AG10803 (cell line): ENCODE measurements at places on chromosomes 2 and 18.
A peak's percentile ranks its signal among the peaks of the same experiment; 100 is the strongest.

GRCh38 chr2:30985493-30986230, 152.6 kb downstream of the GALNT14 start:
- DNase-seq, result no peak

GRCh38 chr2:216694826-216695217, 527 bp downstream of the IGFBP5 start:
- no peak for DNase-seq

DNA sequence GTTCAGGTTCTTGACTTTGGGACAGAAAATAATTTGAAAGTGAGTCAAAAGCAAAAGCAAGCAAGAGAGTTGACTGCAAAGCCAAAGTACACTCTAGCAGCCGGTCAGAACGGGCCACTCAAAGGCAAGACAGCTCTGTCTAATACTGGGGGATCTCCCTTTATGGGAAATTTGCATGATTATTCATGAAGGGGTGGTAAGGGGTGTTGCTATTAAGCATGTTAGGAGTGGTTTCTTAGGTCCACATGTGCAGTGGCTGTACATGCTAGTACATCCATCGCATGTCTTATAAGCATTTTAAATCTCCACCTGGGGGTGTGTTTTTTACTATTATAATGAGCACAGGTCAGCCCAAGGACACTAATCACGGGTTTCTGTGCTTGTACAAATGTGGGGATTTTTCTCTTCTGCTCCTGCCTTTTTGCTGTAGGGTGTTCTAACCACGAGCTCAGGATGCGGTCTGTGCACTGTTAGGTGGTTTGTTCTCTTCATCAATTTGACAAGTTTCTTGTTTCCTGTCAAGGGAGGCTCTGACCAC, 60.2 kb upstream of the SPP2 start:
- DNase-seq, result no peak

GRCh38 chr2:32838949-32839348, 107.8 kb upstream of the LTBP1 start:
- no peak for DNase-seq

DNA sequence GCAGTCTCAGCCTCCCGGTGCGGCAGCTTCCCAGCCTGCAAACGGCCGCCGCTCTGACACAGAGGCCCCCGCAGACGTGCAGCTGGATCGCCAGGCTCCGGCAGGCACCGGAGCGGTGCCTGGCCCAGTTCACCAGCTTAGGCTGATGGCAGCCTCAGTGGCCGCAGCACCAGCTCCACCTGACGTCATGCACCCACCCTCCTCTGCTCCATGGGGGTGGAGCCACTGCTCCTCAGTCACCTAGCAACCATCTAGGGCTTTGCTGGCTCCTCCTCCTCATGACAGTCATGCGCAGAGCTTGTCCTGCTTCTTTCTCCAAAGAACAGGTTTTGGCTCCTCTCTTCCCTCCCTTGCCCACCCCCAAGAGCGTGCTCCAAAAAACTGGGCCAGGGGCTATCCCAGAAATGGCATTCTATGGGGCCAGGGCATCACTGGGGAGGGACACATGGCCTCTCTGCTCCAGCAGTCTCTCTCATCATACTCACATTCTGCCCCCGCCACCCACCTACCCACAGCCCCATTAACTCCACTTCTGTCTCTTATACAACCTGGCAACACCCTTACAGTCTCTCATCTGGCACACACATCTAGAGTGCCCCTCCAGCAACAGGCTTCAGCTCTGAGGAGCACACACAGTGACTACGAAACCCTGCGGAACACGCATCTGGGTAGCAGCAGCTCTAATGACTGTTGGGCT, 5.5 kb downstream of the DCTN1 start:
- peak; percentile 44 for DNase-seq

DNA sequence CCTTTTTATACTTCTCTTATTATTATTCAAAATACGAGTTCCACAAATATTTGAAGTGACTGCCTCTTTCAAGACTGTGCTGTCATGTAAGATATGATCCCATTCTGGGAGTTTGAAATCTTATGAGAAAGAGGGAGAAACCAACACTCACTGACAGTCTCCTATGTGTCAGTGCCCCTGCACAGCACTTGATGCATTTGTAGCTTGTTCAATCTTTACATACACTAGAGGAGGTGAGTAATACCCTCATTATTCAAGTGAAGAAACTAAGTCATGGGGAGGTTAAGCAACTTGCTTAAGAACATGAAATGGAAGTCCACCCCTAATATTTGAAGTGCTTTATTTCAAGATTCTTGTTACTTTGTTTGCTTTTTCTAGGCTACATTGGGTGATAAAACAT, 459.5 kb upstream of the FANCL start:
- no peak for DNase-seq

DNA sequence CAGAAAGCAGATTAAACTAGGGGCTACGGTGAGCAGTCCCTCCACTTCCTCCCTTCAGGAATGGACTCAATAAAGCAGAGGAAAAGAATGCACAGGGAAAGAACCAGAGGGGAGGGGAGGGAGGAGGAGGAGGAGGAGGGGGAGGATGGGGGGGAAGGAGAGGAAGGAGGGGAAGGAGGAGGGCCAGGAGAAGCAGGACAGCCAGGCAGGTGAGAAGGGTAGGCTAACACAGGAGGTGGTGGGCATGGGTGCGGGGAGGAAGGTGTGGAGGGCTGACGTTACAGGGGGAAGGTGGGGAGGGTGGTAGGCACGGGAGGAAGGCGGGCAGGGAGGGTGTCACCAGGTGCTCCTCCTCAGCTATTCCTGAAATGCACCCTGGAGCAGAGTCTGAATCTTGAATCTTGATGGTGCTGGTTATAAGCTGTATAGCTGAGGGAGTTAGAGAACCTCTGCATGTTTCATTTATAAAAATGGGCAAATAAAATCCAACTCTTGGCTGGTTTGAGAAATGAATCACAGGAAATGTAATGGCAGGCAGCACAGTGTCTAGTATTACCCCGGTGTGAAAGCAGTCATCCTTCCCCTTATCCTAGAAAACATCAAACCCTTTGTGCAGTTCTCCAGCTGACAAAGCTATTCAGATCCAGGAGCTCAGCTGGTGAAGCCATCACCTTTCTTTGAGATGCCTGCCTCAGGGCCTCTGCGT, 3.4 kb downstream of the TMEM18 start:
- DNase-seq, result peak; percentile 45

DNA sequence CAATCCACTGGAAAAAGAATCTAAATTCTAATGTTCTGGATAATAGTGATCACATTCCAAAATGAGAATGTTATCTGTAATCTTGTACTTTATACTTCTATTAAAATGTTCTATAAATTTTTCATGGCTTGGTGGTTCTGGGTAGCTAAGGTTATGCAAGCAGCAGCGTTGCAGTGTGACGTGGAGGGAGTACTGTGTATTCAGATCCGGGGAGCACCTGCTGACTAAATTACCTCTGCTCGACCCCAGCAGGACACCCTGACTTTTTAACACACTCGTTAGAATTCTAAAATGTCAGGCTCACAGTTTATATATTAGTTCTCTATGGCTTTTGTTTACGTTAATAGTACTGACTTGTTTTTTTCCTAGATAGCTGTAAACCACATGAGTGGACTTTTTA, 13.0 kb downstream of the ATIC start:
- no peak for DNase-seq

GRCh38 chr18:63306249-63306648, 13.3 kb downstream of the BCL2 start:
- DNase-seq, result no peak

- DNase-seq, result no peak
Measured at GRCh38 chr2:20216130-20217025, 8.6 kb downstream of the SDC1 start.

- no peak for DNase-seq
Measured at GRCh38 chr2:217301142-217301925, 441.5 kb upstream of the TNP1 start.

DNA sequence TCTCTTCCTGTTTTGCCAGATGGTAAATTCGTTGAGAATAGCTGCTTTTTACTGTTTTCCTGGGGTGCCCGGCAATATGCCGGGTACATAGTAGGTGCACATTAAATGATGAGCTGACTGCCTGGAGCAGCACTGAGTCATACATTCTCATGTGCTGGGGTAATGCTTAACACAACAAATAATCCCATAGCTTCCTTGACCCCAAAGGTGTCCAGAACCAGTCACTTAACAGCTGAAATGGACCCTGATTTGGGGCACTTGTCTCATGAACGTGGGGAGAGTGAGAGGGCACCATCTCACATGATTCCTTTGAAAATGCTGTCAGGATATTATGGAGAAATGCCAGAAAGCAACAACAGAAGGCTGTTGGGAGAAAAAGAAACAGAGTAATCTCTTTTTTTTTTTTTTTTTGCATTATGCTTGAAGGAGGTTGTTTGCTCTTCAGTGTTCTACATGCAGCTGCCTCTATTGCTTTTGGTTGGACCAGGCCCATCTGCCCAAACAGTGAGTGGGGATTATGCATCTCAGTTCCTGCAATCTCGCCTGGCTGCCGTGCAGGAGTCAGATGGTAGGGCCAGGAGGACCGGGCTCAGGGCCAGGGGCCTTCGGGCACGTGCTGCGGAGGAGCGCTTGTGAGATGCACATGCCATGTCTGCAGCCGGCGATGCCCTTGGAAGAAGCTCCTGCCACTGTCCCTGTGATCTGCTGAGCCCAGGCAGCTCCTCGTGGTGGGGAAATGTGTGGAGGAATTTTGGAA, 162.1 kb downstream of the SH3RF3 start:
- DNase-seq, result no peak

GRCh38 chr2:78023356-78023755, 501.2 kb upstream of the LRRTM4 start:
- DNase-seq, result no peak

- peak; percentile 99 for DNase-seq
Measured at GRCh38 chr18:51197661-51198424, at the start of gene MEX3C. Gene MEX3C (minus strand): TSS chr18:51197681. CDS start chr18:51197320, 361 bp downstream.

- DNase-seq, result peak; percentile 39
Measured at GRCh38 chr2:176156807-176157498, at the start of gene HOXD3. Gene HOXD3 (plus strand): TSS chr2:176157307. CDS start chr2:176169115, 11,808 bp downstream.

DNA sequence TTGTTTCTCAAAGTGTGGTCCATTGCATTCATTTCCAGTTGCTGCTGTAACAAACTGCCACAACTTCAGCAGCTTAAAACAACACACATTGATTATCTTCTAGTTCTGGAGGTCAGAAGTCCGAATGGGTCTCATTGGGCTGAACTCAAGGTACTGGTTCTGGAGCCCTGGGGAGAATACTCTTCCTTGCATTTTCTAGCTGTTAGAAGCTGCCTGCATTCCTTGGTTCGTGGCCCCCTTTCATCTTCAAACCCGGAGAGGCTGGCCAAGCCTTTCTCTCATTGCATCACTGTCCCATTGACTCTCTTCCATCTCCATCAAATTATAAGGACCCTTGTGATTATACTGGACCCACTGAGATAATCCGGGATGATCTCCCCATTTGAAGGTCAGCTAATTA, 98.1 kb downstream of the SPATS2L start:
- no peak for DNase-seq

DNA sequence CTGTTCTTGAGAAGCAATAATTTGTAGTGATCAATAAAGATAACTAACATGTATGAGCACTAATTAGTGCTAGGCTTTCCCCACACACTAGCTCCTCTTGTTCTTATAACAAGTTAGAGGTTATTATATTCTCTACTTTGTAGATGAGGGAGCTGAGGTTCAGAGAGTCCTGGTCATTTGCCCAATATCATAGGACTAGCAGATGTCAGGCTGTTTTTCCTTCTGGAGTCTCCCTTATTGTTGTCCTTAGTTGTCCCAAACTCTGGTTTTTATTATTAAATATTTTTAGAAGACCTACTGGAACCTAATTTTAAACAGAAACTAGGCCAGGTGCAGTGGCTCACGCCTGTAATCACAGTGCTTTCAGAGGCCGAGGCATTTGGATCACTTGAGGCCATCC, 16.5 kb upstream of the TTC39C start:
- DNase-seq, result no peak

DNA sequence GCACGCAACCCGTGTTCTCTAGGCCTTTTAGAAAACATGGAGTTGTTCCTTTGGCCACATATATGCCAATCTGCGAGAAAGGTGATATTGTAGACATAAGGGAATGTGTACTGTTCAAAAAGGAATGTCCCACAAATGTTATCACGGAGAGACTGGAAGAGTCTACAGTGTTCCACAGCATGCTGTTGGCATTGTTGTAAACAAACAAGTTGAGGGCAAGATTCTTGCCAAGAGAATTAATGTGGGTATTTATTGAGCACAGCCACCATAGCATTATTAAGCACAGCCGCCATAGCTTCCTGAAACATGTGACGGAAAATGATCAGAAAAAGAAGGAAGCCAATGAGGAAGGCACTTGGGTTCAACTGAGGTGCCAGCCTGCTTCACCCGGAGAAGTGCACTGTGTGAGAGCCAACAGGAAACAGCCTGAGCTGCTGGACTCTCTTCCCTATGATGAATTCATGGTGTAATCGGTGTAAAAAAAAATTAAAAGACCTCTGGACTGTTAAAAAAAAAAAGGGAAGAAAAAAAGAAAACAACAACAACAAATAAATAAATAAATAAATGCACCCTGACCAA, 29.0 kb upstream of the REL start:
- no peak for DNase-seq

GRCh38 chr2:141317986-141318385, 812.8 kb downstream of the LRP1B start:
- DNase-seq, result peak; percentile 44

GRCh38 chr18:42929181-42929580, 186.3 kb downstream of the RIT2 start:
- DNase-seq, result no peak

DNA sequence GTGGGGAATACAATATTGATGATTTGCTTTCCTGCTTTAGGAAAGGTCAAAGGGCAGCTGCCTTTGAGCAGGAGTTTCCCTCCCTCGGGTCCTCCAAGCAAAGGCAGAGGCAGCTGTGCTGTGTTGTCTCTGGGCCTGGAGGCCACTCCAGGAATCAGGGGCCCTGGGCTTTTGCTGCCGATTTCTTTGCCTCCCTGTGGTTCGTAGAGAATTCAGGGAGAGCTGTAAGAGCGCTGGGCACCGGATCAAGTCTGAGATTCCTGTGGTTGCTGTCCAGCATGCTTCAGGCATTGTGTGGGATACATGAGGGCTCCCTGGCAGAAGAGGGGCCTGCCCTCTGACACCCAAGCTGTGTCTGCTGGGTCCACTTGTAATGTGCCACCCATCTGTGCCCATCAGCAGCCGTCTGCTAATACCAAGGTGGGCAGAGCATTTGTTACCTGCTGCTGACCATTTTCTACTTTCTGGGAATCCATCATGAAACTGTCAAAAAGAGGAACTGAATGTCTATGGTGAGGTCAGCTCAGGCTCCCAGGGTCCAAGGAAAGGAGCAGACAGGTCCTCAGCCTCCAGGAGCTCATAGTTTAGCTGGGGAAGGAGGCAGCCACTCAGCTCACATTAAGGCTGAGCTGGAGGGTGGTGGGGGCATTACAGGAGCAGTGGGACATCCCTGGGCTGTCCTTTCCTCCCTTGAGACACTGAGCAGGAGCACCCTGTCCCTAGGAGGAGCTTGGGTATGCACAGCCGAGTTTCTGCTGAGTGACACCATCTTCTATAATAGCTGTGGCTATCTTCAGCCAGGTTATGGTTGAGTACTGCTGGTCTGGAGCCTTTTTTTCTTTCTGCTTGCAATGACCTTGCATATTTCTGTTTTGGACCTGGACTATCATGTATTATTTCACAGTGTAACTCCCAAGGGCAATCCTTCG, 68.5 kb downstream of the CTIF start:
- DNase-seq, result peak; percentile 92
